Mesenteric fat pad (tissue), 1 donor: ENCODE measurements at places on chromosomes 5 and 9. TPM values are rescaled to one million over a fixed set of nuclear protein-coding genes. Genes with fewer than 3 reads are reported as not detected.

Gene C9orf50
- not detected for total RNA-seq

GRCh38 chr9:74358959-74359358 is 138.2 kb upstream of the RORB start:
- DNase-seq = no peak

DNA sequence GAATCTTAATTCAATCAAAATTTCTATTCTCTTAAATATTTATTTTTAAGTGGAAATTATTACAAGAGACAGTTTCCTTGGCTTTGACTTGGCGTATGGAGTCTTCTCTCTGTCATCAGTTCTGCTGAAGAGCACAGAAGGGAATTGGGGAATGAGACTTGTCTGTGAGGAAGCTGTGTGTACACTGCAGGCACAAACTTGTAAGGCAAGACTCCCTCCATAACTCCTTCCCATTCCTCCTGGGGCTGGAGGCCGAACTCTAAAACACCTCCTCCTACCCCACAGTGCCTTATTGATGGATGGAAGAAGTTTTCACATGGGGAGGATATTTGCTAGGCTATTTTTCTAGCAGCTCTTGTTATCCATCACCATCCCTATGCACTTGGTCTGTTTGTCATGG is 187.4 kb upstream of the ELL2 start:
- no peak for DNase-seq

GRCh38 chr9:35816708-35817107 is 1.9 kb upstream of the HINT2 start:
- no peak for DNase-seq

- DNase-seq = no peak
These were observed 211.3 kb downstream of the ARHGAP26 start for GRCh38 chr5:142981475-142981874.

GRCh38 chr5:4737868-4738267 is 402.3 kb upstream of the ADAMTS16 start:
- DNase-seq = no peak

- DNase-seq = no peak
These were observed 50.5 kb downstream of the PRRT1B start for GRCh38 chr9:131595696-131596429.

GRCh38 chr5:140631036-140631417 is 1.9 kb downstream of the CD14 start:
- no peak for DNase-seq

- DNase-seq = no peak
These were observed 13.0 kb downstream of the BARX1 start for GRCh38 chr9:93942161-93942560.

GRCh38 chr5:110663525-110663924 is 62.9 kb downstream of the TMEM232 start:
- no peak for DNase-seq

Gene SDHA
- total RNA-seq = 112 TPM

Gene WNT8A
- not detected for total RNA-seq

DNA sequence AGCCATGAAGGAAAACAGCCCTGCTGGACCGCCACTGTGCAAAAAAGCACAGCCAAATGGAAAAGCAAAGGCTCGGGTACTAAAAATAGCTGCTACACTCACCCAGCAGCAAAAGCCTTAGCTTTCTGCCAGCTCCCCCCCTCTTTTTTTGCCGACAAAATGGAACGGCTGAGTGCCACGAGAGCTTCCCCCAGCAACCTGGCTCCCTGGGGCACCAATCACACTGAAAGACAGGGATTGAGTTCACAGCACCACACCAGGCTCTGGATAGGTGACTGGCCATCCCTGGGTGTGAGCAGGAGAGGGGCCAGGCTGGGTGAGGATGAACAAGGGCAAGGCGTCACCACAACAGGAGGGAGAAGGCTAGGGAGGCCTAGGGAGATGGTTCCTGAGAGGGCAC is 66.7 kb downstream of the SIL1 start:
- DNase-seq = no peak

Gene CKMT2
- total RNA-seq = 18.9 TPM

GRCh38 chr5:107296572-107296971 is 374.2 kb downstream of the EFNA5 start:
- no peak for DNase-seq
